Activated naive CD4-positive, alpha-beta T cell treated with anti-CD3 and anti-CD28 coated beads, Interleukin-2, amount 50 U/mL, for 16 hours (primary cell): ENCODE measurements at places on chromosomes 2 and 18.

- DNase-seq, result no peak
Measured at GRCh38 chr2:105515581-105516415, 116.9 kb upstream of the FHL2 start.

DNA sequence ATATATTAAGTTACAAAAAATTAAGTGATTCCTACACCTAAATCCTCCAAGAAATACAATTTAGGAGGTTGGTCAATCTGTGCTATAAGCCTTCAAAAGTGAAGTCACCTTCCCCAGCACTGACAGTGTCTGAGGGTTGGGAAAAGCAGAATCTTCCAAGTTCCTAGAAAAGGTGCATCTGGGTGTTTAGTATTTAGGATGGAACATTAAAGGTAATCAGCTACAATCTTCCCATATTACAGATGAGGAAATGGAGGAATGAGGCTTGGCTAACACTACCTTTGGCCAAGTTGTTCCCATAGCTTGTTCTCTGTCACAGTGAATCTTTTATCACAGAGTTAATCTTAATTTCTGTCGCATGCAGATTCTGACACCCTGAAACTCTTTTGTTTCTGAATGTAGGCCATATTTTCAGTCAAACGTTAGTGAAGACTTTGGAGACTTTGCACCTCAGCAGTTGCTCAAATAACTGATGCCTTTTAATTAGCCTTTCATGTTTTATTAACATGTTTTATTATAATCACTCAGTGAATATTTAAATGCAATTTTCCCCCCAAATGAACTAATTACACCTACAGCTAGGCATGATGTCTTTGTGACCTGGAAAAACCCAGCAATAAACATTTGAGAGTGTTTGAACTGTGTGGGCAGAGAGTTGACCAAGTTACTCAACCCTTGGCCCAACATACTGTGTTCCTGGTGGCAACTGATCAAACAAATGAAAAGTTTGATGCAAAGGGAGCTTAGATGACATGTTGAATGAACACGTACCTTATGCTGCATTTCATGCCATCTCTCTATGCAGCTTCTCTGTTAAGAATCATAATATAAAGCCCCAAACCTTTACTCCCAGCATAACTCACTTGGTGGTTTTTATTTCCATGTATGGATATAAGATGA, 17.6 kb downstream of the FN1 start:
- DNase-seq, result no peak

- no peak for DNase-seq
Measured at GRCh38 chr18:58761241-58761969, 90.1 kb downstream of the MALT1 start.

GRCh38 chr2:31397094-31397493, 17.4 kb downstream of the XDH start:
- no peak for DNase-seq

DNA sequence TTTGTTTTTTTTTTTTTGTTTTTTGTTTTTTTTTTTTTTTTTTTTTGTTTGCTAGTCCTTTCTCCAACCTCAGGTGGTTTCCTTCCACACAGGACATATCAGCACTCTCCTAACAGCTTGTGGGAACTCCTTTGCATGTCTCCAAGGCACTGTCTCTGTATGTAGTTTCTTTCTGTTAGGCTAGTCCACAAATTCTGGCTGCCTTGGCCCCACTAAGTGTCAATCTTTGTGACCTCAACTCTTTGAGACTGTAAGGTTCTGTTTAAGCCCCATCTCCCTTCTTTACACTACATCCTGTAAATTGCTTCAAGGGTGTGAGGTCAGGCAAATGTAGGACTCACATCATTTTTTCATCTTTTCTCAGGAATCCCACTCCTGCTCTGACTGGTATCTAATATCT, 85.1 kb downstream of the NCOA1 start:
- DNase-seq, result no peak

DNA sequence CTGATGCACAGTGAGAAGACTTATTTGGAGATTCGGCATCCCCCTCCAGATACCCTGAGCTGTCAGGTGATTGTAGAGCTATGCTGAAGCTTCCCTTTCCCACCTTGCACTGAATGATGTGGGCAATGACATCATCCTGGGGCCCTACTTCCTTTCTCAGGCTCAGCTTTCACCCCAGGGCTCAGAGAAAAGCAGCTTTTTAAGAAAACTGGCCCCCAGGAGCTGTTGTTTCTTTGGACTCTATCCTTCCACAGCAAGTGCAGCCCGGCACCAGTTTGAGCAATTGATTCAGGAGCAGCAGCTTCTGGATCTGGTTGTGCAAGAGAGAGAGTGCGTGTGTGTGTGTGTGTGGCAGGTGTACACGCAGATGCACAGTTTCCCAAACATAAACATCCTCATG, 251.3 kb downstream of the ANAPC1 start:
- no peak for DNase-seq

DNA sequence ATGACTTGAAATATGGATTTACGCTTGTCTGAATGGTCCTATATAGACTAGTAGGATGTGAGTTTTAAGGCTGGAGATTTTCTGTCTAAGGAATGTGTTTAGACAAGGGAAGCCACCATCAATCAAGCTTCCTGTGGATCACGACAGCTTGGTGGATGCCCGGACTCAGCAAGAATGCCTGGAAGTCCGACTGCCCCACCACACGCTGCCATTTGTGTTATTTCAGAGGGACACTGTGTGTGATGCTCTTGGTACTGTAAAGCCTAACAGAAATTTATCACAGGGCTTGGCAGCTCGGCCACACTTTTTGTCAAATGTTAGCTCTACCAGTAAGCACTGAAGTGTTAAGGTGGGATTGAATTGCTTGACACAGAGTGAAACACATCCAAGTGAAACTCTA, 127.1 kb upstream of the CDH7 start:
- no peak for DNase-seq

DNA sequence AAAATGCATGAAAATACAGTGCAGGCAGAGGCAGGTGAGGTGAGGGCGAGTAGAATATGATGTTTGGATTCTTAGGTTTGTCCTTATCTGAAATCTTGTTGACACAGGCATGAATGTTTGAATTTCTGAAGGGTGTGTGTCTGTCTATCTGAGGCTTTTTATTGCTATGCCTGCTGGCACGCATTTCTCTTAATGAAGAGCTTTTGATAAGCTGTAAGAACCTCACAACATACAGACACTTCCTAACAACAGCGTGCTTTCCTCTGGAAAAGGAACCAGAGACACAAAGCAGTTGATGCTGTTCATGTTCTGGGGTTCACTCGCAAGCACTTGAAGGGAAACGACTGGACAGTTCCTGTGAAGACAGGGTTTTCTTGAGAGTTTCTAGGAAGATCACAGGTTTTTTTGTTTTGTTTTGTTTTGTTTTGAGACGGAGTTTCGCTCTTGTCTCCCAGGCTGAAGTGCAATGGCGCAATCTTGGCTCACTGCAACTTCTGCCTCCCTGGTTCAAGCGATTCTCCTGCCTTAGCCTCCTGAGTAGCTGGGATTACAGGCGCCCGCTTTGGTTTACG, 33.3 kb upstream of the CABLES1 start:
- DNase-seq, result no peak

GRCh38 chr2:238257786-238258700, 18.2 kb upstream of the HES6 start:
- DNase-seq, result no peak

GRCh38 chr18:79784965-79785770, 12.6 kb upstream of the KCNG2 start:
- DNase-seq, result no peak

- no peak for DNase-seq
Measured at GRCh38 chr2:97936199-97936598, 59.5 kb downstream of the TMEM131 start.

DNA sequence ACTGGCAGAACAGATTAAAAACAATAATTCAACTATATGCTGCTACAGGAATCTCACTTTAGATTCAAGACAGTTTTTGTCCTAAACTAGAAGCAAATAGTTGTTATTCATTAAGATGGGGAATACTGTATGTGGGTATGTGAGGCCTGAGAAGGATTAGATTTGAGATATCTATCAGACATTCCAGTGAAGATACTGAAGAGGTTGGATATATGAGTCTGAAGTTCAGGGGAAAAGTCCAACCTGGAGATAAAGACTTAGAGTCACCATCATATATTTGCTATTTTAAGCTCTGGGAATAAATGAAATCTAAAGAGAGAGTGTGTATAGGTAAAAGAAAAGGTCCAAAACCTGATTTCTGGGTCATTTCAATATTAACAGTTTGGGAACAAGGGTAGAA, 96.2 kb upstream of the RBBP8 start:
- no peak for DNase-seq

GRCh38 chr18:52861558-52861957, 521.6 kb downstream of the DCC start:
- no peak for DNase-seq

DNA sequence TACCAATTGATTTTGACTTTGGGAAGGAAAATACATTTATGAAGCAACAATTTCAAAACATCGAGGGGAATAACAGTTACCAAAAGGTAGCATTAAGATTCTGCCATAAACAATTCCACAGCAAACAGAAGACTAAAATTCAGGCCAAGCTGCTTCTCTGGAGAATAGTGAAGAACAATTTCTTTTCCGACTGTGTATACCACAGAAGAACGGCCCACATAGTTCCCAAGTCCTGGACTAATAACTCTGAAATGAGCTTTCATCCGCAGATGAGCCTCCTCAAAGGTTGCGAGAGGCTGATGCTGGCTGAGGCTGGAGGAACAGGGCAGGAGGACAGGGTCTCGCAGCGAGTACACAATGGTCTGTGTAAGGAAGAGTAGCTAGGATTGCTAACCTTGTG, 278.9 kb upstream of the TCF4 start:
- no peak for DNase-seq

DNA sequence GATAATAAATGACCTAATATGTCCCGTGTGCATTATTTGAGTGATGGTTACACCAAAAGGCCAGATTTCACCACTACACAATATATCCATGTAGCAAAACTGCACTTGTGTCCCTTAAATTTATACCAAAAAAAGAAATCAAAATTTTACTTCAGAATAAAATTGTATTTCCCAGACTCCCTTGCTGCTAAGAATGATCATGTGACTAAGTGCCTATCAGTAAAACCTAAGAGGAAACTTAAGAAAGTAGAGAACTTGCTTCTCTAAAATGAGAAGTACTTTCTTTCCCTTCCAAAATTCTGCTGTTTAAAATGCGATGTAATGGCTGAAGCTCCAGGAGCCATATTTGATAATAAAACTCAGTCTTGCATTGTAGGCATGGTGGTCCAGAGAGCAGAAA, 24.0 kb downstream of the PROKR1 start:
- DNase-seq, result no peak

GRCh38 chr2:241689306-241689705, 2.7 kb upstream of the DTYMK start:
- no peak for DNase-seq

DNA sequence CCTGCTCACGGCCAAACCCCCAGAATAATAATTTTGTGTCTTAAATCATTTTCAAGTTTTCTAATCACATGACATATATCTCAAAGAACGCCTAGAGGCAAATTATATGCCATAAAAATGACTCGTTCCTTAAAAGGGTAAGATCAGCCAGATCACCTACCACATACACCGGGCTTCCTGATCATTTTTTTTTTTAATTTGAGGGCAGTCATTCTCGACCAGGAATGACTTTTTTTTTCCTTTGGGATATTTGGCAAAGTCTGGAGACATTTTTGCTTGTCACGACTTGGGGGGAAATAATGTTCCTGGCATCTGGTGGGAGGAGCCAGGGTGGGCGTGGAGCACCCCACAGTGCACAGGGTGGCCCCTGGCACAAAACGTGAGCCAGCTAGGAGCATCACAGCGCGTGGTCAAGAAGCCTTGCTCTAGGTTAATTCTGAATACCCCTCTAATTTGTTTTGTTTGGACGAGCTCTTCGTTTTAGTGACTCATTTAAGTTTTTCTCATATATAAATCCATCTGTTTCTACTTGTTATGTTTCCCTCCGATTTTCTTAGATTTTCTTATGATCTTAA, 94.9 kb downstream of the TWIST2 start:
- DNase-seq, result no peak

- DNase-seq, result no peak
Measured at GRCh38 chr2:8315531-8316165, 366.2 kb upstream of the ID2 start.

DNA sequence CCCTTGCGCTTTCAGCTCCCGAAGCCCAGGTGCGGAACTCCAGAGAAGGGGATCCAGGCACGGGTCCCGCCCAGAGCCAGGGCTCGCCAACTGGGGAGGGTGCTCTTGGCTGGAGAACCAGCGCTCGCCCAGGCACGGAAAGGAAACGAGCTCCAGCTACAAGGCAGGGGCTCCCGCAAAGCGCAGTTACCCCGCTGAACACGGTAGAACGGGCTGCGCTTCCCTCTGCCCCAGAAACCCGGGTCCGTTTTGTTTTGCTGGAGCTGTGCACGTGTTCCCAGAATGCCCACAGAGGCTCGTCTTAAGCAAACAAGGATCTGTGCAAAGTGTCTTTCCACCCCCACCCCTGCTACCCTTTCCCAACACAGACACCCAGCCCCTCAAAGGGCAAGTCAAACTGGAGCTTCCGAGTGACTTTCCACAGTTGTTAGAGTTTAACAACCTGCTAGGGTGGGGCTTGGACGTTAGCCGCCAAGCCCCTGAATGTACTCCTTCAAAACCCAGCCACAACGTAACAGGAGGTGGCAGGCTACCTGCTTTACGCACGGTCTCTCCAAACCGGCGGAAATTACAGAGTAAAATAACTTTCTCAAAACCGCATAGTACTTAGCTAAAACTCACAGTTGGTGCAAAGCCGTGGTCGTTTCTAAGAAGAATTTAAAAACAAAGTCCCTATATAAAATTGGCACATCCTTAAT, 775 bp downstream of the RNF125 start:
- peak; percentile 43 for DNase-seq

- DNase-seq, result no peak
Measured at GRCh38 chr18:57397440-57398132, 37.6 kb upstream of the ONECUT2 start.

DNA sequence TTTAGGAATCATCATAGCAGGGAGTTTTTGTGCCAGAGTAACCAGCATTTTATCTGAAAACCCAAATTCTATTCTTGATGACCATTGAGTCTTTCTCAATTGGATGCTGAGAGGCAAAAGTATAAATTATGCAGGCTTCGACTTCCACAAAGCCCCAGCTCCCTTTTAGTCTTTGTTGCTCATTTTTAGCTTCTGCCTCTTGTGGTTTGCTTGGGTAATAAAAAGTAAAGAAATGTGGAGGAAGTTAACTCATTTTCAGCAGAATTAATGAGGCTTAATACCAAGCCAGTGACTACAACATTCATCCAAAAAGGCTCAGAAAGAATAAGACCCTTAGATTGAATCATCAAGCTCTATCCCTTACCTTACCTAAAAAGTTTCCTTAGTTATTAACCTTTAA, 18.6 kb downstream of the ERMN start:
- no peak for DNase-seq

DNA sequence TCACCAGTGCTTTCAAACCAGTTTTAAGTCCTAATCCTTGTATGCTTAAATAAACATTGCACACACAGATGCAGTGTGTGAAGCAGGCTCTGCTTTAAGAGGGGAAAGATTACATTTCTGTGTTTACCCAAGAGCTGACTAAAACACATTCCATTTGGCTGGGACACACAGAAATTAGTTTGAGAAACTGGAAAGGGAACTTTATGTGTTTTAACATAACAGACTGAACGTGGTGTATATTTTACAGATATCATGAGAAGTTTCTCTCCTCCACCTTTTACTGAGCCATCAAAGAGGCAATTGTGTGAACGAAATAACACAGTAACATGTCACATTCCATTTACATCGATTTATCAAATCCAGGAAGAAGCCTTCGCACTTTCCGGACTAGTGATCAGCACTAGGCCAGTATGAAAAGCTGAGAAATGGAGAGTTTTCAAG, 121.8 kb downstream of the MAIP1 start:
- no peak for DNase-seq
